AG08396 (cell line): ENCODE measurements at places on chromosomes 7 and 10.

- DNase-seq, result no peak
These were observed 26.5 kb upstream of the RBM20 start for GRCh38 chr10:110617425-110618229.

DNA sequence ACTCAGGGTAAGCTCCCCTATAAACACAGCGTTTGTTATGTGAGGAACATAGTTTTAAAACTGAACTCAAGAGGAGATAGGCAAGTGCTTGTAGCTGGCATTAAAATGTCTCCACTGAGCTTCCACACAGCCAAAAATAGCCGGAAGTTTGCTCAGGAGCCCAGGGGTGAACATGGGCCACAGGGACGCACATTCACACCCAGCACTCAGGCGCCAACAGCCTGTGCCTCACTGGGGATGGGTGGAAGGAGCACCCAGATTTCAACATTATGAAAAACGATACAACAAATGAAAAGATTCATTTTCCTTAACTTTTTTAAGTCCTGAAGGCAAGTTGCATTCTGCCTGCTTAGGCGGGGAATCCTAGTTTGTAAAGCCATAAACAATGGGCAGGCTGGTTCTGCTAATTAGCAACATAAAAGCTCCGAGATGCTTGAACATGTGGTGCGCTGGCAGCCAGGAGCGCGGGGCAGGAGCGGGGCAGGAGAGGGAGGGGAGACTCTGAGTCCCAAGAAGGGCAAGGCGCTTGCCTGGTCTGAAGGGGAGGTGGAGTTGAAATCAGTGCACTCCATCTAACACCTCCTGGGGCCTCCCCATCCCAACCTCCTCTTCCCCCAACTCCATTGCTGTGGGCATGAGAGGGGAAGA lies 235.9 kb downstream of the COBL start:
- no peak for DNase-seq

- no peak for DNase-seq
These were observed 67.3 kb upstream of the TPK1 start for GRCh38 chr7:144903201-144903600.

DNA sequence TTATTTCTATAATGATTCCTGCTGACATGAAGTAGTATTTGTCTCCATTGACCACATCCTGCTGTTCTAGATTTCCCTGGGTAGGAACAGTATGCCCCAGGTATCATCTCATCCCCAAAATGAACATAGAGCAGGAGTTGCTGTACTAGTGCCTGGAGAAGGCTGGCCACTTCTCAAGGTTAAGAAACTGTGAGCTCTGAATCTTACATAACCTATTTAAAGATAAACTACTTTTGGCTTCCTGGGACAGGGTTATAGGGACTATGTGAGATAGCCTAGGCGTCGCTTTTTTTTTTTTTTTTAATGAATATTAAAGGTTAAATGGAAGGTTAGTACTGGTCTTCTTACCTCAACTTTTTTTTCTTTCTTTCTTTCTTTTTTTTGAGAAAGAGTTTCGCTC lies 103.0 kb downstream of the LRRC4 start:
- no peak for DNase-seq

DNA sequence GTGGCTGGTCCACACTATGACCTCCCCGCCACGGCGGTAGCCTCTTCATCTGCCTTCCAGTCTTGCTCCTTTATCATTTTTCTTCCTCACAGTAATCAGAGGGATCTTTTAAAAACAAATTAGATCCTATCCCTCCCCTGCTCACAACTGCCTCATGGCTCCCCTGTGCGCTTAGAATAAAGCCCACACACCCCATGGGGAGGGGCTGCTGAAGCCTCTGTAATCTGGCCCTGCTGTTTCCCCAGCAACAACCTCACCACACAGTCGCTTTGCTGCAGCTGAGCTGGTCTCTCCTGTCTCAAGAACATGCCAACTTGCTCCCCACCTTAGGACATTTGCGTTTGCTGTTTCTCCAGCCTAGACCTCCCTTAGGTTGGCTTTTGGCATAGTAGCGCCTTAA lies 41.0 kb downstream of the SP8 start:
- DNase-seq, result no peak

DNA sequence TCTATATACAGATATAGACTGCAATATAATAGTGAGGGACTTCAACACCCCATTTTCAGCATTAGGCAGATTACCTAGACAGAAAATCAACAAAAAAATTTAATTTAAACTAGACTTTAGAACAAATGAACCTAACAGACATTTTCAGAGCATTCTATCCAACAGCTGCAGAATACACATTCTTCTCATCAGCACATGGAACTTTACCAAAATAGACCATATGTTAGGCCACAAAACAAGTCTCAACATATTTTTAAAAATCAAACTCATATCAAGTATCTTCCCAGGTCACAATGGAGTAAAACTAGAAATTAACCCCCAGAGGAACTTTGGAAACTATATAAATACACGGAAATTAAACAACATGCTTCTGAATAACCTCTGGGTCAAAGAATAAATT lies 169.6 kb downstream of the MTERF1 start:
- DNase-seq, result no peak

DNA sequence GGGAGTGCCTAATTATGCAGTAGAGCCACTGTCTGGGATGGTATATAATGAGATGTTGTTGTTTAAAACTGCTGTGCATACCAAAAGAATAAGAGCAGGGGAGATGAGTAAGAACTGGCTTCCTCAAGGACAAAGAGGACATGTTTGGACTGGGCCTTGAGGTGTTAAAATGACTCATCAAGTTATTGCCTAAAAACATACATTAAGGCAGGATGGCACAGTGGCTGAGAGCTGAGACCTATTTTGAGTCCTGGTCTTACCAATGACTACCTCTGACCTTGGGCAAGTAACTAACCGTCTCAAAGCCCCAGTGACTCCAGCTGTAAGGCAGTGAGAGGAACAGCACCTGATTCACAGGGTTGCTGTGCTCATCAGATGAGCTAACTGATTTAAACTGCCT lies 71.1 kb downstream of the CFAP58 start:
- no peak for DNase-seq
